ENCODE measurements at places on chromosomes 4 and X. TPM values are rescaled to one million over a fixed set of nuclear protein-coding genes. Genes with fewer than 3 reads are reported as not detected.

GRCh38 chr4:99927566-99927965 is 18.9 kb downstream of the DNAJB14 start:
- DNase-seq, result no peak

GRCh38 chrX:10480861-10481260 is 139.5 kb downstream of the MID1 start:
- no peak for DNase-seq

- DNase-seq, result no peak
Observed at GRCh38 chr4:105246712-105247111, 100.0 kb downstream of the TET2 start.

GRCh38 chr4:111230265-111230664 is 607.4 kb upstream of the PITX2 start:
- no peak for DNase-seq

GRCh38 chr4:102825261-102826091 is 1.9 kb downstream of the UBE2D3 start:
- peak; percentile 63 for DNase-seq

DNA sequence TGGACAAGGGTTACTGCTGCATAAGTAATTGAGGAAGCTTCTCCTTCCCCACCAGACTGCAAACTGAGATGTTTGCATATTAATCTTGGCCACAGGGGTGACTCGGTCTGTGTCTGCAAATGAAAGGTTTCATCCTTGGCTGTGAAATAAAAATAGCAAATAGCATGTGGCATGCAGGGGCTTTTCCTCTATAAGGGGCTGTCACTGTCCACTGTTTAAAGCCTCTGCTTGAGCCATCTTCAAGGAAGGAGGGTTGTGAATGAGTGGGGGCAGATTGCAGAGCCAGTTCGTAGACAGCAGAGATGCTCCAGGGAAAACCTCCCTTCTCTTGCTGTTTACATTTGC is 33.3 kb downstream of the TMSB4X start:
- DNase-seq, result no peak

GRCh38 chr4:165668694-165669093 is 204.3 kb upstream of the TLL1 start:
- no peak for DNase-seq

- no peak for DNase-seq
Observed at GRCh38 chr4:122622400-122622799, 1.5 kb upstream of the IL21 start.

- DNase-seq, result no peak
Observed at GRCh38 chr4:6990661-6991060, 52.5 kb upstream of the TADA2B start.

DNA sequence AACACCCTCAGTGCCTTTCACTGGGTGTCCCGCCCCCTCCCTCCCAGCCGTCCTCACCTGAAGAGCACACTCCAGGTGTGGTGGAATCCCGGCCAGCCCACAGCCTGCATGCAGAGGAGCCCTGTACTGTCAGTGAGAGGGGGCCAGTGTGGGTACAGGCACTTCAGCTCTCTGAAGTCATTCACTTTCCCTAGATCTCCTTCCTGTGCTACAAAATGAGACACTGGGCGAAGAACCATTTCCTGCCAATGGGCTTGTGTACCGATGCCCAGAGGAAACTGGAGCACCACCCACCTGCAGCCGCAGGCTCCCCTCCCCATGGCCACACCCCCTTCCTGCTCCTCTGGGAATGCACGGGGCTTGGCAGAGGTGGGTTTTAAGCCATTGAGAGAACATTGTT is 73.9 kb upstream of the C4orf50 start:
- peak; percentile 55 for DNase-seq

DNA sequence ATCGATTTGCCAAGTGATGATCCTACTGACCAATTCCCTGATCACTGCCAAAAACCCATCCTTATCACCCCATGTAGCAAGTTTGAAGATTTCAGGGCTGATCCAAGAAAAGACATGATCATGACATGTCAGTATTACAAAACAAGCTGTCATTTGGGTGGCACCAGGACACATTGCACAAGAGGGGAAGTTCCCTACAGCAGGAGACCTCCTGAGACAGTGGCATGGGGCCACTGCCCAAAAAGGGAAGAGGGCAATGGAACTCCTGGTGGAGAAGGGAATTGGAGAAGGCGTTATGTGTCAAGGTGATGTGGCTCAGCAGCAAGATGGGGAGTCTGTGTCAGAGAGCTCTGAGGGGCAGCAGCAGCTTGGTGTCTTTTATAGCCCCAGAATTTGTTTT is 43.4 kb downstream of the ZNF182 start:
- no peak for DNase-seq

DNA sequence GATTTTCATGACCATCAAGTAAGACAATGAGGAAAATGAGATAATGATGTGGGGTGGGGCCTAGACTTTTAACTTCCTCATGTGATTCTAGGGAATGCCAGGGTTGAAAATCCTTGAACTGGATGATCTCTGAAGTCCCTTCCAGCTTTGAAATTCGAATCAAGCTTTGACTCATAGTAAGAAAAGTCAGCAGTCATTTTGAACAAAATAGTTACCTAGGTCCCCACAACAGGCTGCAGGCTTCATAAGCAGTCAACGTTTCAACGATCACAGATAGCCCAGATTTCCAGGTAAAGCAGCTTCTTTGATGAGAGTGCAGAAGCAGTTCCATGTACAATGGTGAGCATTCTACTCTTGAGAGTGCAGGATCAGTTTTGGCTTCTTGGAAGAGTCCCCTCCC is 93.7 kb downstream of the GRIA3 start:
- no peak for DNase-seq

Gene HCFC1
- total RNA-seq, result 138 TPM

Gene PPARGC1A
- not detected for total RNA-seq

Gene VSIG1
- not detected for total RNA-seq

Gene GAGE12E
- not detected for total RNA-seq

Gene TMPRSS11A
- not detected for total RNA-seq

Gene TMEM47
- not detected for total RNA-seq

Gene AFP
- total RNA-seq, result not detected
